ENCODE measurements at places on chromosomes 3 and 15.
A peak's percentile ranks its signal among the peaks of the same experiment; 100 is the strongest.

DNA sequence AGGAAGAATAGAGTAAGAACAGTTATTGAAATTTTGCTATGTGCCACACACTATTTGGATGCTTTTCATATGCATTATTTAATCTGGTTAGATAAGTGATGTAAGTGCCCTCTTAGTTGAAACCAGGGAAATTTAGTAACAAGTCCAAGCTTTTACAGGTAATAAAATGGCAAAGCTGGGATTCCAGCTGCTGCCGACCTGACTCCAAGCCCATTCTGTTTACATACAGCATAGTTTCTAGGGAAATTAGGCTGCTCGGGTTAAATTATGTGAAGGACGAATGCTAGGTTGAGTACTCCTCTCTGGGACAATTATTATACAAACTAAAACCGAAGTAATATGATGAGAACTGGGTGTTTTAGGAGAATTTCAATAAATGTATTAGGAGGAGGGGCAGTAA lies 38.7 kb upstream of the FAH start:
- no peak for DNase-seq

DNA sequence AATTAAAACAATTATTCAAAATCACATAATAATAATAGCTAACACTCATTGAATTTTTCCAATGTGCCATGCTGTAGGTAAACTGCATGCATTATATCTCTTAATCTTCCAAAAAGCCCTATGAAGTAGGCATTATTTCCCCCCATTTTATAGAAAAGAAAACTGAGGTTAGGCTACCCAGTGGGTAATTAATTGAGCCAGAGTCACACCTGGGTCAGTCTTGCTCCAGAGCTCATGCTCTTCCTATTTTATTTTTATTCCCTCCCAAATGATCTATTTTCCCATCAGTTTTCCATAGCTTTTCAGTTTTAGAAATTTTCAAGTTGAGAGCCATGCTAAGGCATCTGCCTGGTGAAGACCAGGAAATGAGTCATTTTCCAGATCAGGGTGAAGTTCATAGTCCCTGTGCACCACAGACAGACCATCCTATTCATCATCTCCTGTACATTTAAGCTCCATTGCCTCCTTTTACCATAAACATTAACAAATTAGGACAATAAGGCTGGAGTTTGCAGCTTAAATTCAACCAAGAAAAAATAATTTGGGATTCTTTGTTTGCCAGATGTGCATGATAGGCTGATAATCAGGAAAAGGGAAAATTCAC lies 417.3 kb downstream of the OTOL1 start:
- no peak for DNase-seq

GRCh38 chr3:187880441-187880840 lies 135.2 kb upstream of the BCL6 start:
- DNase-seq = no peak

DNA sequence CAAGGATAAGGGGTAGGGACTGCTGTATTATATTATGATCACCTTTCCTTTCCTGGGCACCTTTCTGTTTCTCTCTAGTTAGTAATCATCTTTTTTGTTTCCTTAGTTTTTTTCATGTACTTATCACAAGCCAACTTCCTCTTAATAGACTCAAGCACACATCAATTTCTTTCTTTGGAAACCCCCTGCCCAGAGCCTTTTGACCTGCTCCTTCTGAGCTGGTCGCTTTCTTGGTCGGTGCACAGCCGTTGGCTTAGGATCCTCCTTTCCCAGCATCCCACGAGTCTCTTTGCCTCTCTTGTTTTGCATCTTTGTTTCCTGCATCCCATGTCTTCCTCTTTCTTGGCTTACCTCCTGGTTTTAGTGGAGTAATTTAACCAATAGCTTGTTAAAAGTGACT lies 26.9 kb downstream of the GASK1A start:
- no peak for DNase-seq

DNA sequence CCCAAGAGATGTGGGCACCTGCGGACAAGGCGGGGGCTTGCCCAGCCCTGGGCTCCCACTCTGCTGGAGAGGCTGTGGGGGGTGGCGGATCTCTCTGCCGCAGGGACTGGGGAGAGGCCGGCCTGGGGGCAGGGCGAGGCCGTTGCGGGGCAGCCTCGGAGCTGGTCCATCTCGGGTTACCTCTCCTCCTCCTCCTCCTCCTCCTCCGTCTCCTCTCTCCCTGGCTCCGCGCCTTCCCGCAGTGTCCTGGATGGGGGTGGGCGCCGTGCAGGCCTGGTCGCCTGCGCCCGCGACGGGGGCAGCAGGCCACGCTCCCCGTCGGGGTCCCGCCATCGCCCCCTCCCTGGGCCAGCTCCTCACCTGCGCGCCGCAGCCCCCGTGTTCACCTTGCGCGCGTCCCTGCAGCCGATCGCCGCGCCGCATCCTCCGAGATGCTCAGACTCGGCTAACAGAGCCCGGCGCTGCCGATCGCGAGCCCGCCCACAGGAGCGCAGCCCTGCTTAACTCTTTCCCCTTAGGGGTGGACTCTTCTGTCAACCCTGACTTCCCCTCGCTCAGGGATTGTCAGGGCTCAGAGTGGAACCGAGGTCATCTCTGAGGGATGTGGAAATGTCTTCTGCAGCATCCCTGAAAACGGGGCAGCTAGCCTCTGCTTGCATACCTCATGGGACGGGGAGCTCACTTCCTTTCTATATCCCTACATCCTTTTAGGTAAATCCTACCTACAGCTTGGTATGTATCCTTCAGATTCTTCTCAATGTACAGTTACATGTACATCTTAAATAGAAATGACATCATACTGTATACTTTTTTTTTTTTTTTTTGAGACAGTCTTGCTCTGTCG lies at the start of gene PRRT3:
PRRT3 (minus strand) TSS at position 447 of the 844 bp plus-strand sequence. CDS start 2,293 bp downstream, outside the sequence.
- peak; percentile 62 for DNase-seq

DNA sequence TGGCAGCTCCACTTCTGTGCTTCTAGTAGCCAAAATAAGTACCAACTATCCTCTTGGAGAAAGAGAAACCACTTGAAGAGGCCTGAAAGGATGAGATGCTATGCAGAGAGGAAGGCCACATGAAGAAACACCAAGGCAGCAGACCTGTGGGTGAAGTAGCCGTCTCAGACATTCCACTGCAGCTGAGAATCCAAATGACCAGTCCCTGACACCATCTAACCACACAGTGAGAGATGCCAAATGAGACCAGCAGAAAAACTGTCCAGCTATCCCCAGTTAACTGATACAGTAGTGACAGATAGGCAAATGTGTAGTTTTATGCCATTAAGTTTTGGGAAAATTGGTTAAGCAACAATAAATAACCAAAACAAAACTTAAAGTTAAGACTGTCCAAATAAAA lies 47.9 kb upstream of the ZSCAN2 start:
- no peak for DNase-seq

GRCh38 chr15:49189631-49190030 lies 19.6 kb downstream of the GALK2 start:
- DNase-seq = no peak
